ENCODE measurements at places on chromosomes 4 and X.

- DNase-seq: no peak
These were observed 39.6 kb upstream of the MBTPS2 start for GRCh38 chrX:21799767-21800166.

DNA sequence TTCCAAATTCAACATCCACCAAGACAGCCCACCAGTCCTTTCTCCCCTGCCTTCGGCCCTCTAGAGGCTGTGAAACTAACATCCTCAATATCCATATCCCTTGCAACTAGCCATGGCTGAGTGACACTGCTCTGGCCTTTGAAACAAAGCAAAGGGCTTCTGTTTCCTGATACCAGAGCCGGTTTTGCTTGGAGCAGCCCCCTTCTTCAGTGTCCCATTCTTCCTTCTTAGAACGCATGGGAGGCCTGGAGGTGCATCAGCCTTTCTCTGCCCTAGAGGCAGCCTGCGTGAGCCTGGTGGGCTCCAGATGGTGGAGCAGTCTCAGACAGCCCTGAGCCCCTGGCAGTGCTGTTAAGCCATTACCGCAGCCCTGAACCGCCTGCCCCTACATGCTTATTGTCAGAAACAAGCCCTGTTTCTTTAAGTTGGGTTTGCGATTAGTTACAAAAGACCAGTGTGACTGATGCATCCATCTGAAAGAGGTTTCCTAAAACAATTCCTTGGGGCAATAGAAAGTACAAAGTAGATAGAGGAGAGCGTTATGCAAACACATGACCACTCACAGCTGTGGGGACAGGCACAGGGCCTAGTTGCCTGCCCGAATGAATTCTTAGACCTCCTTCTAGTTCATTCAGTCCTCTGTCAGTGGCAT, 74.1 kb downstream of the EVC start:
- no peak for DNase-seq

DNA sequence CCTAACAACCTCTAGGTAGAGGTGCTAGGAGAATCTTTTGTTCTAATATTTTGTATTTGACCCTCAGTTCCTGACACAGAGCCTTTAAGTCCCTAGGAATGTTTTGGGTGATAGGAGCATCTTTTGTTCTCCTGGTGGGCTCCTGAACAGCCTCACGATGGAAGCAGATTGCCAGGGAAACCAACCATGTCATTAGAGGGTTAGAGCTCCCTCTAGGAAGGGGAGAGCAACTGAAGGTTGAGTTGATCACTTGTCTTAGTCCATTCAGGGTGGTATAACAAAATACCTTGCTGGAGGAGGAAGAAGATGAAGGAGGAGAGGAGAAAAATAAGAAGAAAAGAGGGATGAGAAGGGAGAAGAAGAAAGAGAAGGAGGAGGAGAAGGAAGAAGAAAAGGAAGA, 9.2 kb downstream of the VCX start:
- DNase-seq: no peak

DNA sequence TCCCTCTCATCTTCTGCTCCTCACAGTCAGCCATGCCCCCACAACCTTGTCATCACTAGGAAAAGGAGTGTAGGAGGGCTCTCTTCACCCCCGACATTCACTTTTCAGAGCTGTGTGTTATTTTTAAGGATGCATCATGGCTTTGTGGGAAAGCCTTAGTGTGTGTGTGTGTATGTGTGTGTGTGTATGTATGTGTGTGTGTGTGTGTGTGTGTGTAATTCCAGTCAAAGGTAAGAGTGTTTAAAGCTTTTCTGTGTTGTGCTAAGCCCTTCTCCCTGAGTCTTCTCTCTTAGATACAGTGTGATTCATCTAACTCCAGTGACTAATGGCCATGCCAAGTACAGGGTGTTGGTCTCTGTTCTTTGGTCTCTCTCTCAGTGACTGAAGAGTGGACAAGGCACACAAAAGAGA, 76.6 kb downstream of the CHIC2 start:
- DNase-seq: no peak

- no peak for DNase-seq
These were observed 17.0 kb upstream of the MOB1B start for GRCh38 chr4:70885174-70885573.

GRCh38 chr4:100609810-100610209, 92.0 kb upstream of the EMCN start:
- DNase-seq: no peak

DNA sequence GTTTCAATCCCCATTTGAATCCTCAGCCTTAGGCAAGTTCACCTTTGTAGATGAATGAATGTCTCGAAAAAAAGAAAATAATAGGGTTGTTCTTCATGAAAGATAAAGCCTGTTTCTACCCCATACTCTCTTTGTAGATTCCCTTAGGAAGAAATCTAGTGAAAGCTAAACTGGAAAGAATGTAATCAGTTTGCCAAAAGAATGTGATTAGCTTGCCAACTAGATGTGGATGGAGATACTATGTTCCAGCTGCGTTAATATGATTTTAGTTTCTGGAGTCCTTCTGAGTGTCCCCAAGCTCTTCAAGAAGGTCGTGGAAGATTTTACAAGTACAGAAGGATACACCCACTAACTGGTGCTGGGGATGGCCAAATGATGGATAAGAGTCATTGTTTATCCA, 162.3 kb upstream of the EDNRA start:
- no peak for DNase-seq
